ENCODE measurements at places on chromosomes 16 and 17.
A peak's percentile ranks its signal among the peaks of the same experiment; 100 is the strongest.

DNA sequence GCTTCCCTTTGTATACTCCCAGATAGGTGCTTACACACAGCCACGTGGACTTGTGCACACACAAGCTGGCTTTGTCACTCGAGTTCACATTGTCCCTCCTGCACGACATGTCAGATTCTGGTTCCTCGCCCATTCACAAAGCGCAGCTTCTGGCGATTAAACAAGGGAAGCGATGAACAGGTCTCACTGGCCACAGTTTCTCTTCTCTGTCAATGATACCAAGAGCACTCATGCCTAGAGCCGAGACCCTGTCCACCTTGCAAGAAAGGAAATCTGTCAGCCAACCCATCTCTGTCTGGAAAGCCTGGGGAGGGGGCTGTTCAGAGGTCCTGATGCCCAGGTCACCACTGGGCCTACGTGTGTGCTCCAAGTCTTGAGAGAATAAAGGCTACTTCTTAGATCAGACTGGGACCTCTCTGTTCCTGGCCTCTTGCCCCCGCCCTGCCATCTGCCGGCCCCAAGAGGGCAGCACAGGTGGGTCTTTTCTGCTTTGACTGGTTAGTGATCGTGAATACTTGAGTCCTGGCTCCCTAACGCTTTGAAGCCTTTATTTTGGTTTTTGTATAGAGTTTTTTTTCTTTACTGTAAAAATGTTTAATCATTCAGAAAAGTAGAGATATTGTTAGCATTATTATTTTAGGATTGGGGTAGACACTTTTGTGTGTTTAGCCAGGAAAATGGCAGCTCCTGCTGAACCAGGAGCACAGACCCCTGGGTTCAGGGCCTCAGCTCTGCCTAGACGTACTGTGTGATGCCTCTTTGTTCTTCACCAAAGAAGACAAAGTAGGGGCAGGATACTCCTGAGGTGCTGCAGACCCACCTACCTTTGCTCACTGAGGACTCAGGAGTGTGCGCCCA, 104.7 kb downstream of the MRM1 start:
- no peak for DNase-seq

DNA sequence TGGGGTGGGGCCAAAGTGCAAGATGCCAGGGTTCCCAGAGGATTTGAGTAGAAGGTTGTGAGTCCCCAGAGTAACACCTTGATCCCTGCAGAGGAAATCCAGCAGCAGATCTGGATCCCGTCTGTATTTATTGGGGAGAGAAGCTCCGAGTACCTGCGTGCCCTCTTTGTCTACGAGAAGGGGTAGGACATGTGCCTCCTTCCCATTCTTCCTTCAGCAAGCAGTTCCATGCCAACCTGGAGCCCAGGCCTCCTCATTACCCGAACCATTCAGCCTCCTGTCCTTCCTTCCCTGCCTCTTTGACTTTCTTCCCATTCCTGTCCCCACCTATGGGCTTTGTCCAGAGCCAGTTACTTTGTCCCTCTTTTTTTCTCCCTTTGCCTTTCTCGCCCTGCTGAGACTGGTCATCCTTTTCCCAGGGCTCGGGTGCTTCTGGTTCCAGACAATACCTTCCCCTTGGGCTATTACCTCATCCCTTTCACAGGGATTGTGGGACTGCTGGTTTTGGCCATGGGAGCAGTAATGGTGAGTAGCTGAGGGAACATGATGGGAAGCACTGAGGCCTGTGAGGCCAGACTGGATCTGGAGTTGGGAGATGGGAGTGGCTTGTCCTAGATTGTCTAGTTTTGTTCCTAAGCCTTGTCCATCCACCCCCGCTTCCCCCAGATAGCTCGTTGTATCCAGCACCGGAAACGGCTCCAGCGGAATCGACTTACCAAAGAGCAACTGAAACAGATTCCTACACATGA, 2.9 kb downstream of the RNF167 start:
- DNase-seq, result no peak

DNA sequence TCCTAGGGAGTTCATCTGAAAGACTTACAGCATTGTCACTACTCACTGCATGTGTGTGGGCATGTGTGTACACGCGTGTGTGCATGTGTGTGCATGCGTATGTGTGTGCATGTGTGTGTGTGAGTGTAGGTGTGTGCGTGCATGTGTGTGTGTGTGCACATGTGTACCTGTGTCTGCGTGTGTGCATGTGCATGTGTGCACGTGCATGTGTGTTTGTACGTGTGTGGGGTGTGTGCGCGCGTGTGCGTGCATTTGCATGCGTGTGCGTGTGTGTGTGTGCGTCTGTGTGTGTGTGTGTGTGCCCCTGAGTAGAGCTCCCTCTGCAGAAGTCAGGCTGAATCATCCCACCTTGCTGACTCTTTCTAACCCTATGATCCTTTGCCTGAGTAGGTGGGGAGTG, 114.8 kb upstream of the RBFOX1 start:
- no peak for DNase-seq

GRCh38 chr17:80599546-80600305, 55.1 kb downstream of the RPTOR start:
- DNase-seq, result peak; percentile 15

DNA sequence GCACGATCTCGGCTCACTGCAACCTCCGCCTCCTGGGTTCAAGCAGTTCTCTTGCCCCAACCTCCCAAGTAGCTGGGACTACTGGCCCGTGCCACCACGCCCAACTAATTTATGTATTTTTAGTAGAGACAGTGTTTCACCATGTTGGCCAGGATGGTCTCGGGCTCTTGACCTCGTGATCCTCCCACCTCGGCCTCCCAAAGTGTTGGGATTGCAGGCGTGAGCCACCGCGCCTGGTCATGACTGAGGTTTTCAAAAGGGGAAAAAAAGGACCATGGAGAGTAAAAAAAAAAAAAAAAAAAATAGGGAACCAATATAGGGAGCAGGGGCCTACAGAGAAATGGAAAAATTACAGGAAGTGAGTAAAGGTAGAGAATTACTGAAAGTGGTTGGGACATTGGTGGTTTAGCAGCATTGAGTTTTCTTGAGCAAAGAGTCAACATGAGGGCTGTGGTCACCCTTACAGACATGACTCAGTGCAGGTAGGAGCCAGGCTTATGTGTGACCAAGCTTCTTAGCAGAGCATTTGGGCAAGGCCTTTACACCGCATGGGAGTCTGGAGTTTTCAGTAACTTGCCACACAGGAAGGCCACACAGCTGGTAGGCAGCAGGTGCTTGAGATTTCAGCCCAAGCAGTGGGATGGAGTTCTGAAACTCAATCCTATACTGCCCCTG, 447.3 kb downstream of the HS3ST3B1 start:
- DNase-seq, result no peak

DNA sequence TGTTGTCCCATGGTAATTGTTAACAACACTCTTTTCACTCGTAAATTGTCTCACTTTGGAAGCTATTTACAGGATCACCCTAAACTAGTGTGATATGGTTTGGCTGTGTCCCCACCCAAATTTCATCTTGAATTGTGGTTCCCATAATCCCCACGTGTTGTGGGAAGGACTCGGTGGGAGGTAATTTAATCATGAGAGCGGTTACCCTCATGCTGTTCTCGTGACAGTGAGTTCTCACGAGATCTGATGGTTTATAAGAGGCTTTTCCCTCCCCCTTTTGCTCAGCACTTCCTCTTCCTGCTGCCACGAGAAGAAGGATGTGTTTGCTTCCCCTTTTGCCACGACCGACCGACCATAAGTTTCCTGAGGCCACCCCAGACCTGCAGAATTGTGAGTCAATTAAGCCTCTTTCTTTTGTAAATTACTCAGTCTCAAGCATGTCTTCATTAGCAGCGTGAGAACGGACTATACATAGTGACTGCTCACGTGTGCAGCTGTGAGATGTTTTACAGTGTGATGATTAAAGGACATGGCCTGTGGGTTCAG, 34.4 kb downstream of the DNAH3 start:
- no peak for DNase-seq

GRCh38 chr17:82947051-82947991, 107.5 kb upstream of the ZNF750 start:
- DNase-seq, result no peak

GRCh38 chr17:32452281-32452680, 8.0 kb downstream of the PSMD11 start:
- DNase-seq, result no peak

GRCh38 chr17:45086391-45086790, 25.3 kb downstream of the NMT1 start:
- DNase-seq, result no peak

GRCh38 chr17:70215656-70216055, 46.3 kb downstream of the KCNJ2 start:
- no peak for DNase-seq

DNA sequence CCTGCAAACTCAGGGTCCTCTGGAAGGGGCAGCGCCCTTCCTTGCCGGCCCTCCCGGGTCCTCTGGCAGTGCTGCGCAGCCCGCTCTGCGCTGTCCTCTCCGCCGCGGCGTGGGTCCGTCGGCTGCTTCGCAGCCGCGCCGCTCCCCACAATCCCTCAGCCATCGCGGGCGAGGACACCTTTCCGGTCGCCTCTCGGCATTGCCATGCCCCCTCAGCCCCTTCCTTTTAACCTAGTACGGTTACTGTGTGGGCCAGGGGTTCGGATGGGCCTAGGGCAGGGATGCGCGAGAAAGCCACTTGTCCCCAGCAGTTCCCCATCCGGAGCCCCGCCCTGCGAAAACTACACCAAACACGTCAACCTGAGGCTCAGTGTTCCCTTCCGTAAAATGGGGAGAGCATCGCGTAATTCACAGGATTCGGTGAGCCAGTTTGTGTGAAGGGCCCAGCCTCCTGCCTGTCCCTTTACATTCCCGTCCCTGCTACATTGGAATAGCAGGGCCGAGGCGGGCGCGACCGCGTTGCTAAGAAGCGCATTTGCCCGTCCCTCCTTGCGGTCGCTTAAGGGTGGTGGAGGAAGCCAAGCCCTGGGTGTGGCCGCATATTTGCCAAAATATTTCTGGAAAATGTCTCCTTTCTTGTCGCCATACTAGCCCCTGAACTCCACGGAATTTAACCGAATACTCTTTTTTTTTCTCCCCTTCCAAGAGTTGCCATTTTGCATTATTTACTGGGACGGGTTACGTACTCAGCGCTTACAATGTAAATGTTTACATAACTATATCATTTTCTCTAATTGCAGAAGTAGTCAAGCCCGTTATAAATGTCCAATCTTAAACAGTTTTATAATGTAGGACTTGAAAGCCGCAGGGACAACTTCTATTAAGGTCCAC, 13.2 kb downstream of the COPZ2 start:
- no peak for DNase-seq

GRCh38 chr16:72908362-72909167, 139.4 kb downstream of the ZFHX3 start:
- DNase-seq, result no peak

DNA sequence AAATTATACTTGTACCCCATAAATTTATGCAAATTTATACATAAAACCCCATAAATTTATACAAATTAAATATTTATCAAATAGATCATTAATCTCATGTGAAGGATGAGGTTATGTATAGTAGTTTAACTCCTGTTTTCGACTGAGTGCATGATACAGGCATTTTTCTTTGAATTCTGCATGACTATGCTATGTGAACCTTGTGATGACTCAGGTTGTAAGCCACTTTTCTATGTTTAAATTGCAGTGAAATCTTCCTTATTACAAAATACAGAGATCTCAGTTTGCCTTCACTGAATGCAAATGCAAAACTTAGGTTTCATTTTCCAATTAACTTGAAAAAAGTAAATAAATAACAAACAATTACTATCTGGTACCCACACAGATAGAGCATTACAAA, 843.7 kb downstream of the CDH11 start:
- no peak for DNase-seq

GRCh38 chr16:13483121-13483520, 436.8 kb upstream of the ERCC4 start:
- DNase-seq, result no peak

DNA sequence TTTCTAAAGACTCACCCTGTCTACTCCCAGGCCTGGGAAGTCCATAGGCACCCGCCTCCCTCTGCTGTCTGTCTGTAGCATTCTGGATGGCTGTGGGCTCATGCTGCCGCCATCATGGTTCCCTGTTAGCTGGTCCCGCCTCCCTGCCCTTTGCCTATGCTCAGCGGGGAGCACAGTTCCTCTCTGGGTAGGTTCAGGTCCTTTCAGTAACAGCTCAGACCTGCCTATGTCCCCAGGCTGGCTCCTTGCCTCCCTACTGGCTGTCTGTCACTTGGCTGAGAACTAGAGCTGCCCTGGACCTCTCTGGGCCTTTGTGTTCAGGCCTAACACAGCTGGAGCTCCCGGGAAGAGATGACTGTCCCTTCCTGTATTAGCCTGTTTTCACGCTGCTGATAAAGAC, 317.9 kb downstream of the SNX29 start:
- DNase-seq, result no peak

GRCh38 chr17:60463157-60463835, 41.0 kb downstream of the CHCT1 start:
- no peak for DNase-seq

DNA sequence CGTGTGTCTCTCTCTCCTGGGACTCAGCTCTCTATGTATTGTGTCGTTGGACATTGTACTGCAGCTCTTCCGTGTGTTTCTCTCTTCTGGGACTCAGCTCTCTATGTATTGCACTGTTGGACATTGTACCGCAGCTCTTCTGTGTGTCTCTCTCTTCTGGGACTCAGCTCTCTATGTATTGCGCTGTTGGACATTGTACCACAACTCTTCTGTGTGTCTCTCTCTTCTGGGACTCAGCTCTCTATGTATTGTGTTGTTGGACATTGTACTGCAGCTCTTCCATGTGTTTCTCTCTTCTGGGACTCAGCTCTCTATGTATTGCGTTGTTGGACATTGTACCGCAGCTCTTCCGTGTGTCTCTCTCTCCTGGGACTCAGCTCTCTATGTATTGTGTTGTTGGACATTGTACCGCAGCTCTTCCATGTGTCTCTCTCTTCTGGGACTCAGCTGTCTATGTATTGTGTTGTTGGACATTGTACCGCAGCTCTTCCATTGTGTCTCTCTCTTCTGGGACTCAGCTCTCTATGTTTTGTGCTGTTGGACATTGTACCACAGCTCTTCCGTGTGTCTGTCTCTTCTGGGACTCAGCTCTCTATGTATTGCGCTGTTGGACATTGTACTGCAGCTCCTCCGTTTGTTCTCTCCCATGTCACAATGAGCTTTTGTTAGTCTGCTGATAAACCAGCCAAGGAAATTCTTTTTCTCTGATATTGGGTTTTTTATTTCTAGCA, 84.8 kb downstream of the RPTOR start:
- no peak for DNase-seq

GRCh38 chr16:26658915-26659314, 407.8 kb upstream of the C16orf82 start:
- no peak for DNase-seq

GRCh38 chr17:15971098-15971678, 26.3 kb downstream of the ADORA2B start:
- DNase-seq, result no peak

DNA sequence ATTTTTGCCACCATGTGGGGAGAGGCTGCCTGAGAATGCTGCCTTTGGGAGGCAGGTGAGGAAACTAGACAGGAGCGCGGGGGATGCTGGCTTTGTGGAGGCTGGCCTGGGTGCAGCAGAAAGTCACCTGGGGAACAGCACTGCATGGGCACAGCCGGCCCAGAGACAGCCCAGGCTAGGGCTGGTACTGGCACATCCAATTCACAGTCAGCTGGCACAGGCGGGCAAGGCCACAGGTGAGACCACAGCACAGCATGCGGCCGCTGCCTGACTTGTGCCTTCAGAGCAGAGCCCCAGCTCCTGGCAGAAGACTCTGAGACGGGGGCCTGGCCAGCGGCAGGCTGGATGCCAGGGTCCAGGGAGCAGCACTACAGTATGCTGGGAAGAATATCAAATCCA, 16.6 kb upstream of the PITPNM3 start:
- no peak for DNase-seq

Measured in stromal cell of bone marrow (primary cell).